RPMI7951 (cell line): ENCODE measurements at places on chromosomes 5 and 9. TPM values are rescaled to one million over a fixed set of nuclear protein-coding genes. Genes with fewer than 3 reads are reported as not detected.
A peak's percentile ranks its signal among the peaks of the same experiment; 100 is the strongest.

Gene CNTNAP3B
- 0.78 and 1.3 TPM in 2 replicates for total RNA-seq

DNA sequence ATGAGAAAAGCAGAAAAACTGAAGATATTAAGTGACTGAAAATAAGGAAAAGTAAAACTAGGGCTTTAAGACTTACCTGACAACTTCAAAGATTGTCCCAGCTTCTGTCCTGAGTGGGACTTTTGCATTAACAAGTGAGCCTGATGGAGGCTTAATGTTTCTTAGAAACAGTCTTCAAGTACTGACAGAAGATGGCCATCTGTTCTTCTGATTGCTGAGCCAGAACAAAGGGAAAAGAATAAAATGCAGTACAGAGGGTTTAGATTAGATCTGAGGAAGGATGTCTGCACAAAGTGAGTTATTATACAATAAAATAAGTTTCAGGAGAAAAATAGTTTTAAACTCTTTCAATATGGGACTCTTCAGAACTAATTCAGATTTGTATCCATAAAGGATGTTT is 500.7 kb downstream of the CETN3 start:
- no peak for DNase-seq

- peak; percentile 18 for DNase-seq
These were observed 84.3 kb upstream of the PTPN3 start for GRCh38 chr9:109582386-109582785.

Gene FAM151B
- total RNA-seq, result 2.7 and 4.6 TPM in 2 replicates

DNA sequence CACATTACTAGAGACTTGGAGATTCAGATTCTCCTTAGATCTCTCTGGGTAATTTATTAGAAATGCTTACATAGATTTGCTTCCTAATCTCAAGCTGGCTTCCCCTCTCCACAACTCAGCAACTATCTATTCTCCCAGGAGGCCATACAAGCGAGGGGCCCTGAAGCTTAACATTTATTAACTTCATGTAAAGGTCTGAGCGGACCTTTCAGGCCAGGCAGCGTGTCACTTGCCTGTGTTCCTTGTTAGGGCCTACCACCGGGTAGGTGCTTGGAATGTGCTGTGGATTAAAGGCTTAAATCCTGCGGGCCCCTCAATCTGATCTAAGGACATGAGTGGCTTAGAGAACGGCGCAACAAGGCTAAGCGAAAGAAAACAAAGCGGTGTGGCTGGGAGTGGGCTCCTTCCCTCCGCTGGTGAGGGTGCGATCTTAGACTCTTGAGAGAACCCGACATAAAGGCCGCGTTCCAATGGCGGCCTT is 712 bp upstream of the HSPA4 start:
- DNase-seq, result no peak

DNA sequence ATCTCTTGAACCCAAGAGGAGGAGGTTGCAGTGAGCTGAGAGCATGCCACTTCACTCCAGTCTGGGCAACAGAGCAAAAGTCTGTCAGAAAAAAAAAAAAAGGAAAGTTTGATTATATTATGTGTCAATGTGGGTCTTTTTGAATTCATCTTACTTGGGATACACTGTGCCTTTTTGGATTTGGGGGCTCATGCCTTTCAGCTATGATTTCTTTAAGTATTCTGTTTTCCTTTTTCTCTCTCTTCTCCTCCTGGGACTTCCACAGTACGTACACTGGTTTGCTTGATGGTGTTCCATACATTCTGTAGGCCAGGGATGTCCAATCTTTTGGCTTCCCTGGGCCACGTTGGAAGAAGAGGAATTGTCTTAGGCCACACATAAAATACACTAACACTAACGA is 128.3 kb downstream of the DPYSL3 start:
- DNase-seq, result no peak

DNA sequence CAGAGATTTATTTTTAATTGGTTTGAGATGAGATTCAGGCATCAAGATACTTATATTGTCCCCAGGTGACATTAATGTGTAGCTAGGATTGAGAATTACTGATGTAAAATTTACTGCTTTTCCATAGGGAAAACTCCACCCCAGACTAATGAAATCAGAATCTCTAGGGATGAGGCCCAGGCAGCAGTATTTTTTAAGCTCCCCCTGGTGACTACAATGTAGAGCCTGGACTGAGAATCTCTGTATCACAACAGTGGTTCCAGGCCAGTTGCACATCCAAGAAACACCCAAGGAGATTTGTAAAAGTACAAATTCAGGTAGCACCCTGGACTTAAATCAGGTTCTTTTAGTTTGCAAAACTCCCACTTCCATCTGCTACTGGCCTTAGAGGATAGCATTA is 185.7 kb downstream of the MARCHF11 start:
- DNase-seq, result no peak

DNA sequence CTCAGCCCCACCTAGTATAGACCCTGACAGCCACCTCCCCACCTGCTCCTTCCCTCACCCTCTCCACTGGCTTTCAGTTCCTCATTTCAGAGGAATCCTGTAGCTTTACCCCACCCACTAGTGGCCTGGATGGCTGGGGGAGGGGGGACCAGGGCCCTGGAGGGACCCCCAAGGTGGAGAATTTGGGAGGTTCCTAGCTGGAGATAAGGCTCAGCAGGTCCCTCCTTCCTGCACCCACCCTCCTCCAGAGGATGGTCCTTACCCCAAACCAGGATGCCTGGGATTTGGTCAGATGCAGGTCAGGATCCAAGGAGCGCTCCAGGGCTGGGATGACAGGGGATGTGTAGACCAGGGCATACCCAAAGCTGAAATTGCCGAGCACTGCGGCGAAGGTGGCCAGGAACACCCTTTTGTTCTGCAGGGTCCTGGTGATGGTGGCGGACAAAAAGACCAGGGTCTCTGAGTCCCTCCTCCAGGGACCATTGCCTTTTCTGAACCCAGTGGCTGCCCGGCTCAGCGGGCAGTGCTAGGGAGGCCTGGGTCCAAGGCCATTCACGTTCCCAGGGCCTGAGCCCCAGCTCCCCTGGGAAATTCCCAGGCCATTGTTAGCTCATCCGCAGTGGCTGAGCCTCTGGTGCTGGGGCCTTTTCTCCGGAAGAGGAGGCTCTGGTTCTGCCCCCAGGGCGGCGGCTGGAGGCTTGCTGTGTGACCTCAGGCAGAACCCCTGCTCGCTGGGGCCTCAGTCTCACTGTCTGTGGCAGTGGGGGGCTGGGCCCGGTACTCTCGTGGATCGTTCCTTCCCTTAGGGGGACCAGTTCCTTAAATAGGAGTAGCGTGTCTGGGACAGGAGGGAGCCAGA is 678 bp downstream of the SLC2A6 start:
- DNase-seq, result peak; percentile 58

Gene SGCD
- 5.7 and 6.7 TPM in 2 replicates for total RNA-seq

GRCh38 chr5:137236849-137237507 is 262.1 kb downstream of the SPOCK1 start:
- no peak for DNase-seq

DNA sequence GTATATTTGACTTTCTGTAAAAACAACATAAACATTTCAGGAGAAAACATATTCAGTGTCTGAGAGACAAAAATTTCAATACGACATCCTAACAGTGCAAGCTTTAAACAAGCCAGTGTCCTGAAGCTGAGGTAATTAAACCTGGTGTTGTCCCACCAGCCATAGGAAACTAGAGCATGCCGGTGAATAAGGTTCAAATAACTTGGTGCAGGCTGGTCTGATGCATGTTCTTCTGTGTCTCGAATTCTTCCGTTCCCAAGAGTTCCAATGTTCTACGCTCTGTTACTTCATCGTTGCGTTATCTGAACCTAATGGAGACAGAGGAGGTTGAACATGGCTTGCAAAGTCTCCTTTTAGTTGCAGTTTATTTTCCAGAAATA is 48.9 kb downstream of the ADAMTS16 start:
- no peak for DNase-seq

DNA sequence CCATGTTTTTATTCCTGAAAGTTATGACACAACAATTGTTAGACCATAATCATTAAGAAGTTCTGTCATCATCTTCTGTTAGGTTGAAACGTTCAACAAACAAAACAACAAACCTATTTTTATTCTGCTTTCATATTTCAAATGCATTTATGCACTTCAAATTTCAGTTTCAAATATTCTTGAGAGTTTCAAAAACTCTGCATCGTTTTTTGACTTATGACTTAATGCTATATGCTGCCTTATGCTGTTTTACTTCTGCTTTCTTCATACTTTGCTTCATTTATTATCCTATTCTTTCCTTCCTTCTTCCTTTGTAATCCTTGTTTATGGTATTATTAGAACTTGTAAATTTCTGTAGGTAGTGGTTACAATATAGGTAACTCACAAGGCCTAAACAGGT is 95.0 kb downstream of the PCSK1 start:
- DNase-seq, result no peak

DNA sequence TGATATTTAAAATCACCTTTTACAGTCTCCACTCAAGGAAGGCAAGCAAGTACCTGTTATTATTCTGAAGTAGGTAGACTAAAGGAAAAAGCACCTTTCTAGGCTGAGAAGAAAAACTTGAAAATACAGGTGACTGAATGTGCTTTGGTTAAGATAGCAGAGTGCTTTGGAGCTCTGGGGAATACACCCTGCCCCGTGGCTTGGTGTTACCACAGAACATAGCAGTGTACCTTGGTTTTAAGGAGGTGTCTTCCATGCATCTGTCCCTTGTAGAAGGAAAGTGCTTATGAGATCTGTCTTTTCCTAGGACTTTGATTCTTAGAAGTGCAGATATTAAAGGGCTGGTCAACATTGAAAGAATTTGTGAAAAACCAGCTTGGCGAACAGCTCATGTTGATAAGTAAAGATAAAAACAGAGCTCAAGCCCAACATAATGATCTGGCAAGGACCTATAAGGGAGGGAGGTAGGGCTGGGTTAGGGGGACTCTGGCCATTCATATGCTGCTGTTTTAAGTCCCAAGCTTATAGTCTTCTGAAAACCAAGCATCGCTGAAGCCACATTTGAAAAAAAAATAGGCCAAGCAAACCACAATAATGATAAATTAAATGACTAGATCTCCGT is 66.8 kb downstream of the ZNF608 start:
- DNase-seq, result no peak

DNA sequence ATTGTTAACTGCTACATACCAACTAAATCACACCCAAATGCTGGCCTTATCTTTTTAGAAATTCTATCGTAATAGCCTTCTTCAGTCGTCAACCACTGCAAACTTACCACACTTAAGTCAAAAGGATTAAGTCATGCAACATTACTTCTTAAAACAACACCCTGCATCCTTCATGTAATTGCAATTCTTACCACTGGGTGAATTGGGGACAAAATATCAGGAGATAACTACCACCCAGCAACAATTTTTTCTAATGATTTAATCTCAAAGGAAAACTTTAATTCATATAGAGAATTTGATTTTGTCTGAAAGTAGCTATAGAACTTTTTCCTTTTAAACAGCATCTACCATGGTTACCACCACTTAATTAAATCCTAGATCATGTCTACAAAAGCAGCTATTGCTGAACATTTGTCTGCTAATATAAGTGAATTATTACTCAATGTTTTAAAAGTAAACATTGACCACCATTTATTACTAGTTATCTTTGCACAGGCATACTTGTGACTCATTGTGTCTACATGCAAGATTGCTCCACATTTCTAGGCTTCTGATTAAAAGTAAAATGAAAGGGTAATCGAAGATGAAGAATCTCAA is 10.5 kb downstream of the MLLT3 start:
- DNase-seq, result no peak

Gene PCDHB11
- 0.12 and 0.20 TPM in 2 replicates for total RNA-seq

Gene PCDHGA4
- total RNA-seq, result 3.8 and 4.8 TPM in 2 replicates

- no peak for DNase-seq
These were observed 30.9 kb downstream of the LNPEP start for GRCh38 chr5:96966801-96967200.

Gene TRIP13
- 65.0 and 80.4 TPM in 2 replicates for total RNA-seq

GRCh38 chr9:124000784-124001457 is 10.6 kb upstream of the LHX2 start:
- DNase-seq, result no peak

GRCh38 chr5:16585041-16585667 is 31.6 kb downstream of the RETREG1 start:
- no peak for DNase-seq

DNA sequence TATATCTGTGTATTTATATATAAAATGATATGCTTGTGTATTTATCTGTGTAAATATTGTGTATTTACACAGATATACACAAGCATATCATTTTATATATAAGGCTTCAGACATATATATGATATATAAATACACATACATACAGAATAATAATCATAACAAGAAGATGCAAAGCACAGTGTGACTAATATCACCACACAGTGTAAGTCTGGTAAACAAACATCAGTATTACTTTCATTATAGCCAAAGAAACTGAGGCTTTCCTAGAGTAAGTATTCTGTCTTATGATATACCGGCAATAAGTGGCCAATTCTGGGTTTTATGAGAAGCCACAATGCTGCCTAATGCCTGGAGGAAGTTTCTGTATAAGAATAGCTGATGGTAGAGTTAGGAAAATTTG is 29.9 kb upstream of the RAPGEF6 start:
- no peak for DNase-seq

Gene IL9
- not detected in 2 replicates for total RNA-seq

GRCh38 chr9:93948441-93949072 is 6.6 kb downstream of the BARX1 start:
- no peak for DNase-seq

DNA sequence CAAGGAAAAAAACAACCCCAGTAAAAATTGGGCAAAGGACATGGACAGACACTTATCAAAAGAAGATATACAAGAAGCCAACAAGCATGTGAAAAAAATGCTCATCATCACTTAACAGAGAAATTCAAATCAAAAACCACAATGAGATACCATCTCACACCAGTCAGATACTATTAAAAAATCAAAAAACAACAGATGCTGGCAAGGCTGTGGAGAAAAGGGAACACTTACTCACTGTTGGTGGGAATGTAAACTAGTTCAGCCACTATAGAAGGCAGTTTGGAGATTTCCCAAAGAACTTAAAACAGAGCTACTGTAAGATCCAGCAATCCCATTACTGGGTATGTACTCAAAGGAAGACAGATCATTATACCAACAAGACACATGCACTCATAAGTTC is 157.4 kb downstream of the EDIL3 start:
- DNase-seq, result peak; percentile 37

GRCh38 chr9:134929193-134930158 is 11.8 kb upstream of the FCN1 start:
- DNase-seq, result no peak

Gene C9orf40
- total RNA-seq, result 7.9 and 8.6 TPM in 2 replicates

DNA sequence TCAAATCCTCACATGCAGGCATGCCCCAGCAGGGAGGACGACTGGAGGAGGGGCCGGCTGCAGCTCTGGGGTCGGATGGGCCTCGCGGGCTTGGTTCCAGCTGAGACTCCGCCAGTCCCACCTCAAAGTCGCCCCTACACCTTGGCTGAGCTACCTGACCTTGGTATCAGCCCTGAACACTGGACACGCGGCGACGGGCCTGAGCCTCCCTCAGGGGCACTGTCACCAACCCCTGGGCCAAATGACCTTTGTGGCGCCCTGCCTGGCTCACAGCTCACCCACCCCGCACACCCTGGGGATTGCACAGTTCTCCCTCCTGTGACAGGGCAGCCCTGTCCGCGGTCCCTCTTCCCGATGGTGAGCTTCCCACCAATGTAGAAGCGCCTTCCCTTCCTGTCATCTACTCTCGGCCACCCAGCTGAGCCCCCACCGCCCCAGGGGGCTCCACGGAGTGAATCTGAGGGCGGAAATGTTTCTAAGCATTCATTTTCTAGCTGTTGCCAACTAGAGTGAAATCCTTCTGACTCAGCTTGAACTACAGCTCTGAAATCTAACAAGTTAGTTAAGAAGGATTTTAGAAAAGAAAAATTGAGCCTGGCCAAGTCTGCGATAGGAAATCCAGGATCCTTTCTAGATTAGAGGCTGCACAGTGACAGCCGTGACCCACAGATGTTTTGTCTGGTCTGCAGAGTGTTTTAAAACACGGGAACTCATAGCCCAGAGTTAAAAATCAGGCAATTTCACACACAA is 138.9 kb upstream of the PHYKPL start:
- DNase-seq, result no peak
